T-cell (primary cell): ENCODE measurements at places on chromosomes 1 and 21.

GRCh38 chr1:208962867-208963266, 620.6 kb upstream of the CAMK1G start:
- H3K27me3 ChIP-seq: no peaks in the 10 kb centered on the region
- no peak overlapping the region for H3K27ac ChIP-seq
- no peak for DNase-seq

GRCh38 chr1:227893300-227893948, 54.3 kb downstream of the WNT9A start:
- H3K36me3 ChIP-seq: no peaks in the 10 kb centered on the region
- no peak overlapping the region for H3K27ac ChIP-seq
- H3K4me3 ChIP-seq: no peak overlapping the region

DNA sequence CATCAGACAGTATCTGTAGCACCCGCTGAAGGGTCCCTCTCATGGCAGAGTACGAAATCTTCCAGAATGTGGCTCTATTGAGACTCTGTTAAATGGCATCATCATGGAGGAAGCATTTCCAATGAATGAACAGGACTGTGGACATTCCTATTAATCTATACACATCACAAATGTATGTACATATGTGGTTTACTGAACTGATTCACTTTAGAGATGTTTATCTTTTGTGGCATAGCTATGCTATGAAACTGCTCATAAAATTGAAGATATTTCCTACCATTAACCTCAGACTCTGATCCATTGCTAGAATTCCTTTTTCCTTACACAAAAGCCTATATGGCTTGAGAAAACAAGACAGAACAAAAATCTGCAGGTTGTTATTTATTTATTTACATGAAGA, 259.6 kb upstream of the RRP15 start:
- no peak for DNase-seq
- no peaks in the 10 kb centered on the region for H3K36me3 ChIP-seq
- no peaks in the 10 kb centered on the region for H3K27me3 ChIP-seq
- H3K4me3 ChIP-seq: no peak overlapping the region

DNA sequence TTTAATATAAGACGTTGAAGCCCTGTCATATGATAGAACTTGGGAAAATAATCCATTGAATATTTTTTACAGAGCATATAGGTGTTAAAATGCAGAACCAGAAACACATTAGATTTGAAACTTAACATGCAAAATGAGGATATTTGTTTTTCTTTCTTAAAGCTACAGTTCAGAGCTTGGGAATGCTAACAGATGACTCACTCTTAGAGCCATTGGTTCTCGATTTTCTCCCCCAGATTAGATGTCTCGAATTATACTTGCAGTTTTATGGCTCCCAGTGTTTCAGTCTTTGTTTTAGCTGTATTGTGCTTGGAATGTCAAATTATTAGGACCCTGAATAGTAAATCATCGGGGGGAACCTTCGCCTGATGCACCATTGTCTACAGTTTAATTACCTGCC, 575.7 kb upstream of the ZP4 start:
- H3K36me3 ChIP-seq: no peaks in the 10 kb centered on the region
- DNase-seq: no peak
- H3K4me1 ChIP-seq: no peaks in the 10 kb centered on the region

- no peak overlapping the region for H3K4me3 ChIP-seq
- H3K27me3 ChIP-seq: no peaks in the 10 kb centered on the region
- no peak for DNase-seq
These were observed 663.0 kb downstream of the NPHP4 start for GRCh38 chr1:5329068-5329739.

GRCh38 chr1:196535727-196536126, 72.5 kb downstream of the KCNT2 start:
- DNase-seq: no peak
- no peak overlapping the region for H3K4me3 ChIP-seq
- H3K4me1 ChIP-seq: no peaks in the 10 kb centered on the region
- H3K27ac ChIP-seq: no peak overlapping the region

GRCh38 chr1:58755468-58755872, 28.4 kb downstream of the JUN start:
- DNase-seq: peak; percentile 12
- no peaks in the 10 kb centered on the region for H3K27me3 ChIP-seq
- H3K27ac ChIP-seq: peak overlapping the region; percentile 61
- H3K4me1 ChIP-seq: peaks cover 33% of the 10 kb centered on the region
- no peaks in the 10 kb centered on the region for H3K36me3 ChIP-seq

DNA sequence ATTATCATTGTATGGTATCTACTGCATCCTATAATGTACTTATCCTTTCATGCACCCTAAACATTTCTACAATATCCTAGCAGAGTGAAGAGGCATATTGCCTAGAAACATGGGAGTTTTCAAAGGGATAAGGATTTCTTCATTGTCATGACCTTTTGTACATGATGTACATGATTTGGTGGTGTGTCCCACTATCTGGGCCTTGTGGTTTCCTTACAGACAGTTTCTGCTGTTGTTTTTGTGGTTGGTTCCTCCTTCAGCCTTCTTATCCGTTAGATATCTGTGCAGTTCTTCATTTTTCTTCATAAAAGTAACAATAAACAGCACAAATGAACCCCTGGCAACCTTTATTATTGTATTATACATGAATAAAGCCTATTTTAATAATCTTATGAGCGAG, 70.4 kb upstream of the BACH1 start:
- no peaks in the 10 kb centered on the region for H3K4me1 ChIP-seq
- H3K36me3 ChIP-seq: no peaks in the 10 kb centered on the region
- H3K27me3 ChIP-seq: peaks cover 2% of the 10 kb centered on the region
- no peak for DNase-seq
- no peak overlapping the region for H3K27ac ChIP-seq
- H3K4me3 ChIP-seq: no peak overlapping the region

GRCh38 chr1:106249365-106249764, 807.1 kb upstream of the PRMT6 start:
- no peak for DNase-seq
- H3K27me3 ChIP-seq: no peaks in the 10 kb centered on the region
- no peaks in the 10 kb centered on the region for H3K4me1 ChIP-seq

DNA sequence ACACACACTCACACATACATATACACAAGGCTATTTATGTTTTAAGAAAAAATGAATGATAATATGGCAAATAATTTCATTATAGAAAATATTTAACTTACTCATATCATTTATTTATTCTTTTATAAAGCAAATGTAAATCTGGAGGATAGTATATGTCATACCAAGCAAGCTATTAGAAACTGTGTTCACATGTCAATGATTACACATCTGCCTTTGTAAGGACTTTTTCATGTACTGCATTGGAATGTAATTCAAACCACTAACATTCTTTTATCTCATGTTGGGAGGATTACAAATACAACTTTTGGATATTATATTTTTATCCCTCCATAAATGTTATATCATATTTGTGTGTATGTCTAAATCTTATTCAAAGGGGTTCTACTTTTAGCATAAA, 1887.4 kb downstream of the NCAM2 start:
- no peak overlapping the region for H3K4me3 ChIP-seq
- H3K36me3 ChIP-seq: no peaks in the 10 kb centered on the region
- no peak overlapping the region for H3K27ac ChIP-seq
- peaks cover under 1% of the 10 kb centered on the region for H3K4me1 ChIP-seq
- no peaks in the 10 kb centered on the region for H3K27me3 ChIP-seq
- DNase-seq: no peak

DNA sequence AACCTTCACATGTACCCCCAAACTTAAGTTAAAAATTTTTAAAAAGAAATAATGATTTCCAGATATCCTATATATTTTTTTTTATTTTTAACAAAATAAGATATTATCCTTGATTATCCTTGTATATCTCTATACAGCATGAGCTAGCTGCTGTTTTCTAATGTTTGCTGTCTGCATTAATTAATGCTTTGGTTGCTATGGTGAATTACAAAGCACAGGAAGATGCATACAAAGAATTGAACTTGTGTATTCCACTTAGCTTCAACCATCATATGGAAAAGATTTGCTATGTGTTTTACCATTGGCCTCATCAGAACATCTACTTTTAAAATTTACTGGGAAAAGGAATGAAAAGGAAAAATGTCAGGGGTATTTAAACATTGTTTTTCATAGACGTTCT, 35.4 kb downstream of the VPS45 start:
- H3K4me3 ChIP-seq: no peak overlapping the region
- H3K27me3 ChIP-seq: no peaks in the 10 kb centered on the region
- H3K4me1 ChIP-seq: peaks cover 39% of the 10 kb centered on the region
- no peak for DNase-seq
- no peaks in the 10 kb centered on the region for H3K36me3 ChIP-seq

GRCh38 chr1:40130892-40131291, 30.3 kb upstream of the RLF start:
- no peak for DNase-seq
- no peaks in the 10 kb centered on the region for H3K4me1 ChIP-seq
- H3K36me3 ChIP-seq: no peaks in the 10 kb centered on the region
- peaks cover 38% of the 10 kb centered on the region for H3K27me3 ChIP-seq

- no peaks in the 10 kb centered on the region for H3K36me3 ChIP-seq
- no peak overlapping the region for H3K27ac ChIP-seq
- H3K4me1 ChIP-seq: peaks cover 30% of the 10 kb centered on the region
- no peak overlapping the region for H3K4me3 ChIP-seq
These were observed 10.1 kb downstream of the VAV3 start for GRCh38 chr1:107954719-107955415.

GRCh38 chr1:234369784-234370183, 3.5 kb upstream of the COA6 start:
- DNase-seq: no peak
- peaks cover 12% of the 10 kb centered on the region for H3K4me1 ChIP-seq
- H3K27me3 ChIP-seq: peaks cover 2% of the 10 kb centered on the region
- no peaks in the 10 kb centered on the region for H3K36me3 ChIP-seq

DNA sequence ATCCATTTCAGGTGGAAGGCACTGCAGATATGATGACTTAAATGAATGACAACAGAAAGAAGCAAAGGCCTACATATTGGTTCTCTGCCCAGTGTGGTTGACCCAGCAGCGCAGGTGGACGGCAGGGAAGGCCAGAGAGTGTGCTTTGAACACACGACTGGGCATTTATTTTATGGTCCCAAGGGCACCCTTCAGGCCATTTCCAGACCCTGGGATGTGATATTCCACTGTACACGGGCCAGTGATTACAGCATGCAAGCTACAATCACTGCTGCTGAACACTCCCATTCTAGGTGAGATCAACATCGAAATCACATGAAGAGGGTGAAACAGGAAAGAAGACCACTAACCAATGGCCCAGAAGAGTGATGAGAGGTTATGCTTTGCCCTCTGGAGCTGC, 33.8 kb downstream of the PCNX2 start:
- H3K36me3 ChIP-seq: peaks cover 9% of the 10 kb centered on the region
- DNase-seq: no peak
- H3K27me3 ChIP-seq: no peaks in the 10 kb centered on the region

DNA sequence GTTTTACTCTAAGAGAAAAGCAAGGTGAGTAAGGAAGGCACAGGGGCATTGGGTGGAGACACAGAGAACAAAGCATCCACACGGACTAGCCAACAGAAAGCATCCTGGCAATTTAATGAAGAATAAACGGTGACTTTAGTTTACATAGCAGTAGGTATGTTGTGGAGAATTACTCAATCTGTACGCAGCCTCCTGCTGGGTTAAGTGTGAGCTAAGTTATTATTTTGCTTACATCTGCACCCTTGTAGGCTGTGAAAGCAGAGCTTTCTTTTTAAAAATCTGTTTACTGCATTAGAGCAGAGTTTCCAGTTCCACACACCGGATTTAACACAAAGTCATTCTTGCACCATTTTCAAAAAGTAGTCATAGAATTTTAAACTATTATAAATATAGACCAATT, 144.5 kb downstream of the AKT3 start:
- no peak overlapping the region for H3K27ac ChIP-seq
- no peak overlapping the region for H3K4me3 ChIP-seq
- no peaks in the 10 kb centered on the region for H3K27me3 ChIP-seq

GRCh38 chr21:44923480-44924084, 2.9 kb upstream of the ITGB2 start:
- peak overlapping the region; percentile 32 for H3K27ac ChIP-seq
- no peak overlapping the region for H3K4me3 ChIP-seq
- peaks cover 71% of the 10 kb centered on the region for H3K4me1 ChIP-seq

- no peak for DNase-seq
- no peak overlapping the region for H3K4me3 ChIP-seq
- peaks cover 14% of the 10 kb centered on the region for H3K4me1 ChIP-seq
- no peak overlapping the region for H3K27ac ChIP-seq
- H3K36me3 ChIP-seq: peaks cover 4% of the 10 kb centered on the region
- no peaks in the 10 kb centered on the region for H3K27me3 ChIP-seq
These were observed 44.1 kb downstream of the CAPZB start for GRCh38 chr1:19441048-19441780.

- no peak for DNase-seq
- no peak overlapping the region for H3K27ac ChIP-seq
- H3K4me3 ChIP-seq: no peak overlapping the region
These were observed 261.4 kb upstream of the USP25 start for GRCh38 chr21:15468368-15468767.

GRCh38 chr21:46465651-46466050, 7.0 kb downstream of the DIP2A start:
- no peaks in the 10 kb centered on the region for H3K4me1 ChIP-seq
- no peak for DNase-seq
- no peaks in the 10 kb centered on the region for H3K27me3 ChIP-seq
- no peak overlapping the region for H3K27ac ChIP-seq

DNA sequence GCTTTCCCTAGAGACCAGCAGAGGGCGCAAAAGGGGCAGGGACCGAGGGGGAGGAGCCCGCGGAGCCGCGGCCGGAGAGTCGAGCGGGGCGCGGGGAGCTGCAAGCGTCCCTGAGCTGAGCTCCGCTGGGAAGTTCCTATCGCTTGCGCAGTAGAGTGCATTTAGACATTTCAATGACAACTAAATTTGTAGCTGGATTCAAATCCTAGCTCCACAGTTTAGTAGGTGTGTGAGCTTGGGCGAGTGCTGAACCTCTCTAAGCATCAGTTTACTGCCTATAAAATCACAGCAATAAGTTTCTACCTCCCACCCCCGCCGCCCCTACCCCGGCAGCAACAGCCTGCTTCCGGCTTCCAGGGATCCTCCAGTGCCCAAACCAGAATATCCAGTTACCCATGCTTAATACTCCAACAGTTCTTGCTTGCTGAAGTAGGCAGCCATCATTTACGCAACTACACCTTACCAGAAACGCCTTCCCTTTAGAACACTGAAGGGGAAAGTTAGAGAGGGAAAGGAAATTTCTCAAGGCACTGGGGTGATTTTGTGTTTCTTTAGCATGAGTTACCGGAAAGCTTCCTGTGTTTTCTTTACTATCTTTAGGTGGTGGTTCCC, 9.1 kb downstream of the TLR5 start:
- no peak overlapping the region for H3K27ac ChIP-seq
- peaks cover 17% of the 10 kb centered on the region for H3K4me1 ChIP-seq
- peak; percentile 73 for DNase-seq
- peak overlapping the region; percentile 24 for H3K4me3 ChIP-seq

DNA sequence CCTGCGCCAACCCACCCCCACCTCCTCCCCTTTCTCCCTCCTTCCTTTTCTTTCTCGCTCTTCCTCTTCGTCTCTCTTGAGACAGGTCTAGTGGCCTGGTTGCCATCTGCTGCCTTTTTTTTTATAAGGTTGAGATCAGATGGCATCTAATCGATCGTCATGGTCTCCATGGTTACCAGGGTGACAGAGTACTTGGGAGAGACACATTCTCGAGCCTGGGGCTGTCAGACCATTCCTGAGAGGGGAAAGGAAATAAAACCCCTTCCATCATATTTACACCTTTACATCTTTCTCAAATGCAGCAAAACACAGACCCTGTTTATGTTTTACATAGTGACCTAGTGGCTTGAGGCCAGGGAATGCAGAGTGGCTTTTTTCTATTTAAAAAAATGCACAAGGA, 53.5 kb upstream of the SLC22A15 start:
- H3K36me3 ChIP-seq: no peaks in the 10 kb centered on the region
- H3K4me3 ChIP-seq: no peak overlapping the region
- H3K27me3 ChIP-seq: no peaks in the 10 kb centered on the region
- no peaks in the 10 kb centered on the region for H3K4me1 ChIP-seq
- H3K27ac ChIP-seq: no peak overlapping the region
